Stimulated activated memory B cell treated with anti-CD40 and anti-IgM and Interleukin-4, amounts not matched to agents 10 μg/mL and 1 μg/mL and 100 μg/mL, for 72 hours (primary cell): ENCODE measurements at places on chromosomes 11 and 22.

DNA sequence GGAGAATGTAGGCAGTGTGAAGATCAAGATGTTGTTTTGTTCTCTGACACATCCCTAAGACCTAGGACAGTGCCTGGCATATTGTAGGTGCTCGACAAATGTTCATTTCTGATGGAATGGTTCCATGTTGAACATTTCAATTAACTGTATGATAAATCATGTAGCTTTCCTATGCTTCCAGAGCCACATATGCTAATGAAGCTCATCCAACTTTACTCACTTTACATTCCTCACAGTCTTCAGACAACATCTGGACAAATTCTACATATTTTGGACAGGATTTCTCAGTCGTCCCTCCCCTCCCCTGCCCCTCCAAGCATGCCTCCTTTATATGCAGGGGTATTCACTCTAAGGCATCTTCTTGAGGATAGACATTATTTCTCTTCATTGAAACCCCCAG lies 177.9 kb downstream of the BLID start:
- no peak for ATAC-seq

DNA sequence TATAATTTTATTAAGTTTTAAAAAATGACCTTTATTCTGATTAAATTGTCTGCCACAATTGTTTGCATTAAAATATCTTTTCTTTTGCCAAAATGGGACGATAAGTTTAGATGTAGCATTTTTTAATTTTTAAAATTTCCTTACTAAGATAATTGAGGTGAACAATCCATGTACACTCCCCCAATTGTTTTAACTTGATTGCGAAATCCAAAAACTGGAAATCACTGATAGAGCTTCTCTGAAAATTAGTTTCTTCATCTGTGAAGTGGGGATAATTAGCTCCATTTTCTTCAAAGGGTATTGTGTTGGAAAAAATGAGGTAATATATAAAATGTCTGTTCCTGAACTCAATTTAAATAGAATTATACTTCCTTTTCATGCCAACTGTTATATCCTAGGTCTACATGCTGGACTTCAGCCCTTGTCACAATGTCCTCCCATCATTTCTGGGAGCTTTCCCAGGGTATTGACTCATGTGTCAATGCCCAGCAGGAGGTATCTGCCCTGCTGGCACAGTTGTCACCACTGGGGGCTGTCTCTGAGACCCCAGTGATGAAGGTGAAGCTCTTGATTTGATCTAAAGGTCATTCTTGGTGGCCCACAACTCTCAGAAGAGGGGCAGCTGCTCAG lies 28.7 kb upstream of the NAV2 start:
- ATAC-seq: no peak

GRCh38 chr11:80873310-80873999 lies 1432.6 kb upstream of the TENM4 start:
- no peak for ATAC-seq

DNA sequence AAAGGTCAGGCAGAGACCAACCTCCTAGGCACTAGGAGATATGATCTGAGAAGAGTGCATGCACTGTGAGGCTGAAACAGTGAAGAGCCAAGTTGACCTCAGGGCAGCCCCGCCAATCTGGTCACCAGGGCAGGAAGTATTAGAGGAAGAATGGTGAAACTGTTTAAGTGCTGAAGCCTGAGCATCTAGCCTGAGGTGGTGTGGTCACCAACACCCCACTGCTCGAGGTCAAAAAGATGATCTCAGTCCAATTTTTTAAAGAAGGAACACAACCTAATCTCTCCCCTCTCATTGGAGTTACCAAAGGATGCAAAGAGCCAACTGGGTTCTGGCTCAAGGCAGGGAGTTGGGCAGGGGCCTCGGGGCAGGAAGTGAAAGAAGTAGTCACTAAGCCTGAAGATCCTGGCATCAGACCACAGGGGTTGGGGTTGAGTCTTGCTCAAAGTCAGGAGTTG lies 4.0 kb downstream of the APBB1 start:
- no peak for ATAC-seq

GRCh38 chr11:123580137-123580536 lies 74.3 kb downstream of the SCN3B start:
- ATAC-seq: no peak

- ATAC-seq: no peak
These were observed 354.4 kb downstream of the SOX6 start for GRCh38 chr11:16001899-16002426.

DNA sequence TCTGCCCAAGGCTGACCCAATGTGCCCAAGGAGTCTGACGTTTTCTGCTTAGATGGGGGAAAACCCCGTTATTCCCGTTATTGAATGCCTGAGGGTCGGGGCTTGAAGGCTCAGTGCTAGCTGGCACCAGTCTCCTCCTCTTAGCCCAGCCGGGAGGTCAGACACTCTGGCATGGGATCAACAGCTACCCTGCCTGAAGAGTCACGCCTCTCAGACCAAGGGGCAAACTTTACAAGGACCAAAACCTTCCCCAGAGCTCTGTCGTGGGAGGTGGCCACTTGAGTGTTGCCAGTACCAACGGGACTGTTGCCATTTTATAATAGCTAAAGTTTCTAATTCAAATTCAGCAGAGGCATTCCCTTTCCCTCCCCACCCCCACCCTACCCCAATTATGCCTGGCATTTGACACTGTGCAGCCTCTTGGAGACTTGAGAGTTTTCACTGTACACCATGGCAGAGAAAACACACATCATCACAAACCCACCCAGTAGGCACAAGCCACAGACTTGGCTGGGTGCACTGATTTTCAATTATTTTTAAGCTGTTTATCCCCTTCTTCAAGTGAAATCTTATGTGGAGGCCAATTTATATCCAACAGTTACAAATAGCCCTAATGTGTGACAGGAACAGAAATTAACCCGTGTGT lies 137.5 kb upstream of the SYT13 start:
- ATAC-seq: no peak

- no peak for ATAC-seq
These were observed 8.1 kb downstream of the WNT7B start for GRCh38 chr22:45968751-45969413.

GRCh38 chr11:14506532-14506931 lies 6.9 kb upstream of the COPB1 start:
- no peak for ATAC-seq

GRCh38 chr11:93370260-93370659 lies 39.7 kb downstream of the DEUP1 start:
- ATAC-seq: no peak

GRCh38 chr22:45125188-45125587 lies 38.5 kb upstream of the NUP50 start:
- no peak for ATAC-seq

DNA sequence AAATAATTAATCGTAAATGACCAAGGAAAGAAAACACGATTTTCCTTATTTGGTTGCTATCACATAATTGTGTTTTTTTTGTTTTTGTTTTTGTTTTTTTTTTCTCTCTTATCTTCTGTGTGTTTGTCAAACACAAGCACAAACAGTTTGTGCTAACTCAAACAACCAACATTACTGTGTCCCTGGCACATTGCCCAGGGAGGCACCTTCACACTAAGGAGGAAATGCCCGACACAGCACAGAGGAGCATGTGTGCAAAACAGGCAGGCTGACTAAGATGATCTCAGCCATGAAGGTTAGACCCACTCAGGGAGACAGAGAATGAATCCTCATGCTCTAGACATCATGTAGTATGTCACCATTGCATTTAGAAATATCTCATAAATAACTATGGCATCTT lies 130.1 kb downstream of the SOX6 start:
- ATAC-seq: no peak

- ATAC-seq: no peak
These were observed 11.9 kb downstream of the POGLUT3 start for GRCh38 chr11:108486331-108486730.

GRCh38 chr11:70306586-70307033 lies 36.1 kb downstream of the PPFIA1 start:
- ATAC-seq: no peak

DNA sequence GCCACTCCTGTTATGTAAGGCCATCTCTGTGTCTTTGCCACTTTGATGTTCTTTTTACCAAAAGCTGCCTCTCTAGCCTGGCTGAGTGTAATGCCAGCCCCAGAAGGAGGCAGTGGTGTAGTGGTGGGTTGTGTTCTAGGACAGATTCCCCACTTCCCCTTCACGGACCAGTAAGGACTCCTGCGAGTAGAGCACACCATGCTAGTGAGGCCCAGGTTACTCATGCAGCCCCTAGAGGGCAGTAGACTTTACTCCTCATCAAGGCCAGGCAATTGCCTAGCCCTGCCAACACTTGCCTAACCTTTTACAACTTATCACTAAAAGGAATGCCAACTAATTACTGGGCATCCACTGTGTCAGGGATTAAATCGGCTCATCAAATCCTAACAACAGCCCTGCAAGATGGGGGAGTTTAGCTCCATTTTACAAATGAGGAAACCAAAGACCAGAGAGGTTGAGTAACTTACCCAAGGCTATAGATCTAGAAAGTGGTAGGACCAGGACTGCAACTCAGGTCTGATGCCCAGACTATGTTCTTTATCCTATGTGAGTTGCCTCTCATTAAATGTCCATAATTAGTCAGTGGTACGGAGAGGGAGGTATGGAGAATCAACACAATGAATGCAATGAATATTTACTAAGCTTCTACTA lies 75.3 kb downstream of the APIP start:
- ATAC-seq: peak; percentile 72

- no peak for ATAC-seq
These were observed 16.5 kb downstream of the DDX17 start for GRCh38 chr22:38489561-38490145.

- no peak for ATAC-seq
These were observed 13.5 kb downstream of the MS4A6A start for GRCh38 chr11:60169264-60169915.

- no peak for ATAC-seq
These were observed 106.8 kb upstream of the NECTIN1 start for GRCh38 chr11:119835753-119836152.

DNA sequence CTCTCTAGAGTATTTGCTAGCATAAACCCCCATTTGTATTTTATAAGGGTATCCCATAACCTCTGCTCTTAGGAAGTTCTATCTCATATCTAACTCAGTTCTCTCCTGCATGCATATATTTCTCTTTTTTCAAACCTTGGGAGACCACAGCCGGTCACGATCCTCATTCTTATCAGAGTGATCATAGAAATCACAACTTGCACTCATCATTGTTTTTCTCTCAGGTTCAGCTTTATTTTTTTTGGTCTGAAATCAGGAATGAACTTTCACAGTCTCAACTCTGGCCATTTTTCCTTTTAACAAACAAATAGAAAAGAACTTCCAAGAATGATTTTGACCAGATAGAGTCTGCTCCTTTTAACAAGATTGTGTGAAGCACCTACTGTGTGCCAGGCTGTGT lies 98.6 kb upstream of the BLID start:
- no peak for ATAC-seq

DNA sequence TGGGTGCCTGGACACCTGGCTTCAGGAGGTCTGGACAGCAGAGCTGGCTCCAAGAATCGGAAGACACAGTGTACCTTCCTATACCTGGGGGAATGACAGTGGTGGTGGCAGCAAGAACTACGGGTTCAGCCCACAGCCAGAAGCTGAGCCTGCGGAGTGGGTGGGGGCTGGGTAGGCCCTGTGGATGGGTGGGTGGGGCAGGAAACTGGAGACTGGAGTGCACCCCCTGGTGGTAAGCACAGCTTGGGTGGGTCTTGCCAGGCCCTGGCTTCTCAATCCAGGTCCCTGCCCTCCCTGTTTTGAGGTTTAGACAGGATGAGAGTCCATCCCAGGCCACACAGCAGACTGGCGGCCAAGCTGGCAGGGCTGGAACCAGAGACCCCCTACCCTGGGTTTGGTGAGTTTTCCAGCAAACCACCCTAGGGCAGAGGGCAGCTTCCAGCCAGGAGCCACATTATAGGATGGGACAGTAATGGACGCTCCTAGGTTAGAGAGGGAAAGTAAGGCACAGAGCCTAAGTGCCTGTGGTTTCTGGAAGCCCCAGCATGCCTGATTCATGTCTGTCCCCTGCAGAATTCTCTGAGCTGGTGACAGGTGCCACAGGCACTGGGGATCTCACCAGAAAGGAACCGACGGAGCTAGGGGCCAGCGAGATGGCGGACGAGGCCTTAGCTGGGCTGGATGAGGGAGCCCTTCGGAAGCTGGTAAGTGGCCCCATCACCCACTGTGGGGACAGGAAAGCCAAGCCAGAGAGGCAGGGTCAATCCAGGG lies 1.7 kb downstream of the SMTN start:
- ATAC-seq: no peak

DNA sequence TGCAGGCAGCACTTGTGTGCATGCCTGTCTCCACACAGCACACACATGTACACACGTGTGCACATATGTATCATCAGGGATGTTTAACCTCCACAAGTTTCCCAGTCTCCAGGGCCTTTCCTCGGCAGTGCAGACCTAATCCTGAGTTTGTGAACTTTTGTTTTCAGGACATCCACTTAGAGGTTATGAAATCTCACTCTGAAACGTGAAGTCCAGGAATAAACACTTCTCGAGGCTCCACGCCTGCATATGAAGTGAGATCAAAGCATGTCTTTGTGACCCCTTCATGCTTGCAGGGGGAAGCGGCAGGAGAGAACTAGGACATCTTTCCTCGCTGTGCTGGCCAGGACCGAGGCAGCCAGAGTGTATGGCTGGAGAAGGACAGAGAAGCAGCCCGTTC lies 3.1 kb downstream of the SHISAL1 start:
- no peak for ATAC-seq

- no peak for ATAC-seq
These were observed 8.7 kb upstream of the CARD18 start for GRCh38 chr11:105148241-105148640.

DNA sequence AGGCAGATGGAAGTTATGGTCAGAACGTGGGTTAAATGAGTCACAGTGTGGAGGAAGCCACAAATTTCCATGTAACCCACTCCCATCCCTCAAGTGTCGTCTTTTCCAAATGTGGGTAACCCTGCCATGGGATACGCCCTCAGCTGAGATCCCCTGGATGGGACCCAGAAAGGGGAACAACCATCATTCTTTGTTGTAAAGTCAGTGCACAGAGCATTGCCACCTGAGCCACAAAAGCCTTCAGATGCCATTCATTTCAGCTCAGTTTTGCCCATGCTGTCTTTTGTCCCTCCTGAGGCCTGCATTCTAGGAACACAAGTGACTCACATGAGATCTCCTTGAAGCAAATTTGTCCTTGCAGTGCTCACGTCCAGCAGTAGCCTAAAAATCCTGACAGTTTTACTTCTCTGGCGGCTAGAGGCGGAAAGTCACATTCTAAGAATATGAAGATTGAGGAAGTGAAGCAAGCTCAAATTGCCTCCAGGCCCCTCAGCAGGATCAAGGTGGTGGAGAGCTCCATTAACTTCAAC lies 30.6 kb downstream of the MMP13 start:
- ATAC-seq: no peak
